ENCODE measurements at places on chromosomes 2 and 18.

GRCh38 chr18:58867281-58867961 lies 2.7 kb downstream of the ZNF532 start:
- no peak for DNase-seq

DNA sequence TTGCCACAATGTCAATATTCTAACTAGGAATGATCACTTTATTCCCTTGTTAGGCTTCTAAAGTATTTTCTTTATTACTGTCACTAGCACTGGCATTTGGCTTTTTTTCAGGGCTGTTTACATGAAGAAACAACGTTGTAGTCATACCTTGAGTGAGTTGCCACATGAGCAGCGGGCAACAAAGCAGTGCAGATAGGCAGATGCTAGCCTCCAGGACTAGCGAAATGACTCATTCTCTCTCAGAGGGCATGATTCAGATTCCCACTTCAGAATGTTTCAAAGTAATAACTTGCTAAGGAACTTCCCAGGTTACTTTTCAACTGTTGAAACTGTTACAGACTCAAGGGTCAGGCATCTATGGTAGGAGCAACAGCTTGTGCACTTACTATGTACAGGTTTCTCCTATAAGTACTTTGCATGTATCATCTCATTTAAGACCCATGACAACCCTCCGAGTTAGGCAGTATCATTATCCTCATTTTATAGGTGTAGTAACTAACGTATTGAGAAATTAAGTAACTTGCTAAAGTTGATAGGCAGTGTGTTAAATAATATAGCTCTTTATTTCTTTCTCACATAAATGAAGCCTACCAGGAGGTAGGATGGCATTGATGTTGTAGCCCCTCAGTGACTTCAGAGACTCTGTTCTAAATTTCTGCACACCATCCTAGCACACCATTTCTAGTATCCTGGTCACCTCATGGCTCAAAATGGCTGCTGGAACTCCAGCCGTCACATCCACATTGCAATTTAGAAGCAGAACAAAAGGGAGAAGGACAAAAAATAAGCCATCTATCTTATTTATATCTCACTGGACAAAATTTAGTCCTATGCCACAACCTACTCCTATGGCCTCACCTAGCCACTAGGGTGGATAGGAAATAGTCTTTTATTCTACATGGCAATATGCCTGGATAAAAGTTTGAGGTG lies 83.3 kb downstream of the ICOS start:
- no peak for DNase-seq

DNA sequence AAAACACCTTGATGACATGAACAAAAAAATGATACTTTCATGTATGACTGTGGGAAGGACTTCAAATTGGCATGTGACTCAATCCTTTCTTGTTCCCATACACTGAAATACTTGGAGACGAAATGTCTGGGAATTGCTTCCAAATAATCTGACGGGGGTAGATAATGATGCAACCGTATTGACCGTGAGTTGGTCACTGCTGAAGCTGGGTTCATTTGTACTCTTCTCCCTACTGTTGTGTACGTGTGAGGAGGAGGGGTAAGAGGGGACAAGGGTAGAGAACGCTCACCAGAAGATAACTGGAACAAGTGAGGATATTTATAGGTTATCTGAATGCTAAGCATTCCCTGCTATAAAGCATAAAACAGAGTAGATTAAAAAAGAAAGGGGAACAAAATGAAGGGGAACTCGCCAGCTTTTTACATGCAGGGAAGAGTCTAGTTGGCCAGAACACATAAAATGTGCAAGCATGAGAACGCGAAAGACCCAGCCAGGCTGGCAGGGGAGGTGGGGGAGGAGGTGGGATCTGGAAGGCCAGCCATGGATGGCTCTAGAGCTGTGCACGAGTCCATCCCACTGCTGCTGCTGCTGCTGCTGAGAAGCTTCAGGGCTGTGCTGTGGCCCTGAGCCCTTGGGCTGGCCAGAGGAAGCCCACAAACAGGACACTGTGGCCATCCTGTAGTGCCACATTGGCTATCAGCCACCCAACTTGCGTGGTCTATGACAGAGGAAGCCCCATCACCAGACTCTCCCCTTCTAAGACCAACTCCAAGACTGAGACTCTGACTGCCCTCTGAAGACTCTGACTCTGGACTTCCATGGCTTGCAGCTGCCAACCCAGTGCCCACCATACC lies 15.2 kb upstream of the CETN1 start:
- no peak for DNase-seq

DNA sequence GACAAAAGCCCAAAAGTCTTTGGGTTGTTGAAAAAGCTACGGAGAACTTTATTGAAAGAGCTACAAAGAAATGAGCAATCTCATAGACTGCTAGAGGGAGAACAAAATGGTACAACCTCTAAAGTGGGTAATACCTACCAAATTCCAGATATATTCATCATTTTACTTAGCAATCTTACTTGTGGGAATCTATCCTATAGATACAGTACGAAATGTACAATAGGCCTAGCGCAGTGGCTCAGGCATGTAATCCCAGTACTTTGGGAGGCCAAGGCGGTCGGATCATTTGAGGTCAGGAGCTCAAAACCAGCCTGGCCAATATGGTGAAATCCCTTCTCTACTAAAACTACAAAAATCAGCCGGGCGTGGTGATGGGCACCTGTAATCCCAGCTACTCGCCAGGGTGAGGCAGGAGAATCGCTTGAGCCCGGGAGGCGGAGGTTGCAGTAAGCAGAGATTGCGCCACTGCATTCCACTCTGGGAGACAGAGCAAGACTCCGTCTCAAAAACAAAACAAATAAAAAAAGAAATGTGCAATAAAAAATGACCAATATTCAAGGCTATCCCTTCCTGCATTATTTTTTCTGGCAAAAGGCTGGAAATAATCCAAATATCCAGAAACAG lies 10.1 kb downstream of the EXOC6B start:
- no peak for DNase-seq

- DNase-seq: no peak
Measured at GRCh38 chr2:99190548-99190947, 9.6 kb downstream of the MRPL30 start.

- DNase-seq: no peak
Measured at GRCh38 chr2:197997083-197997541, 192.7 kb downstream of the PLCL1 start.

DNA sequence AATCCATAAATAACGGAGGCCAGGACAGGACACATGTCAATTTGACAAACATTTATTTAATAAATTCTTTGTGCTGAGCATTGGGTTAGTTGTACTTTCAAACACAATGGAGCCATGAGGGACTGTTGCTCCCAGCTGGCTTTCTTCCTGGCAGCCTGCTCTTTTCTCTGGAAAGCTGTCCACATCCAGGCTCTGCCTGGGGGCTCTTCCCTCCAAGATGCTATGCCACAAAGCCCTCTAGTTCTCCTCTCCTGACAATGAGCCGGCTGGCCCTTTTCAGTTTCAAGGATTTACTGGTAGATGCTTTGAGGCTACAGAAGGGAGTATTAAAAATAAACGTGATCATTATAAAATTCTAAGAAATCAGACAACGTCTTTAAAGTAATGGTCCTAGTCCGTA lies 44.1 kb upstream of the SLC14A2 start:
- no peak for DNase-seq

- no peak for DNase-seq
Measured at GRCh38 chr18:31776093-31776492, 15.4 kb upstream of the SLC25A52 start.

DNA sequence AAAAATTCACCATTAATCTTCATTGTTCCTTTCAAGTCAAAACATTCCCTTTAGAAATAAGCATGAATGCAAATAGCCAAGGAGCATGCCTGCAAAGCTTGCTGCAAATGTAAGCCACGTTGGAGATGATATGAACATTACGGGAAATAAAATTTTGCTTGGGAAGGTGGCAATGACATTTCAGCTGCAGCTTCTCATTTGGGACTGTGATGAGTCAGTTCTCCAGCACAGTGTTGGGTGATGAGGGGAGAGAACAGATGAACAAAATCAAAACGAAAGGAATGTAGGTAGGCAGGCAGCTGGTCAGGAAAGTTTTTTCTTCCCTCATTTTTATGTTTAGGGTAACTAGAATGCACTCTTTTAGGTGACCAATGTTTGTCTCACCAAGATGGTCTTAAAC lies 65.3 kb upstream of the CHRNA1 start:
- no peak for DNase-seq

DNA sequence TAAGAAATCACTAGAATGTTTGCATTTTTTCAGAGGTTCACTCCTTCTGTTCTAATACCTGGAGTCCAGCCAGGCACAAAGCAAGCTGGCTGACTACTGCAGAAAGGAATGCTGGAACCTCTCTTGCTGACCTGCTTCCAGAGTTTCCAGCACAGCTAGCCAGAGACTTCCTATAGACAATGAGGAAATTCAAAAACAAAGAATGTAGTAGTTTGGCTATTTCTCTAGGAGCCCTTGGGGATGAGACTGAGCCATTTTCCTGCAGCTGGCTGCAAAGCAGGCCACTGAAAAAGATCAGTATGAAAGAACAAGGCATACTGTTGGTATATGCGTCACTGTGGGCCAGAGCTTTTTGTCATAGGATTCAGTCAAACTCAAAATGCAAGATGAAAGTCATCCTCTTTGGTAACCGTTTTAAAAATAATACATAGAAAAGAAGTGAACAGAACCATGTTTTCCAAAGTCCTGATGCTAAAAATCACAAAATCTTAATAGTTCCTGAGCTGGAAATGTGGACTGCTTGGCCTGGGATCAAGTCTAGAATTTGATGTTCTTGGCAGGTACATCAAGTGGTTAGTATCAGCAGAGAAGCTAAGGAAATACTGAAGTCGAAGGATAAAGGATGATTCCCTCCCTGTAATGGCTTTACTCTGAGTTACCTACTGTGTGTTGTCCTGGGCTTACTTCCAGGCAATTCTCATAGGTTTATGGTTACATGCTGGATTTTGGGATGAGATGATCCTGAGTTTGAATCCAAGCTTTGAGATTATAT lies 9.0 kb upstream of the DSEL start:
- peak; percentile 99 for DNase-seq

DNA sequence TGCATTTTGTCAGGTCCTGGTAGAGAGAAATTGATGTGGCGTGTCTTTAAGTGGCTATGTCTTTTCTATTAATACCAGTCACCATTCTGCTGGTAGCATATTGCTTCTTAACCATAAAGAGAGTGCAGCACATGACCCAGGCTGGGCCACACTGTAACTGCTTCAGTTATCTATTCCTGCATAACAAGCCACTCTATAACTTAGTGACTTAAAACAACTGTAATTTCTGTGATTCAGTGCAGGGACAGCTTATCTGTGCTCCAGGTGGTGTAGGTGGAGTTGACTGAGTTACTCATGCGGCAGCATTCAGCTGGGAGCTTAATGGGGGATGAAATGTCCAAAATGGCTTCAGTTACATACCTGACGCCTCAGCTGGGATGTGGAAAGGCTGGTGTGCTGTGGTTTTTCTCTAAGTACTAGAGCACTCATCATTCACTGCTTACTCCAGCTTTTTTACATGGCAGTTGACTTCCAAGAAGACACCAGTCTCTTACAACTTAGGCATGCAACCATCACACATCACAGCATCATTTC lies 742.4 kb downstream of the SATB2 start:
- DNase-seq: no peak

- DNase-seq: no peak
Measured at GRCh38 chr2:11872948-11873269, 126.5 kb downstream of the LPIN1 start.

DNA sequence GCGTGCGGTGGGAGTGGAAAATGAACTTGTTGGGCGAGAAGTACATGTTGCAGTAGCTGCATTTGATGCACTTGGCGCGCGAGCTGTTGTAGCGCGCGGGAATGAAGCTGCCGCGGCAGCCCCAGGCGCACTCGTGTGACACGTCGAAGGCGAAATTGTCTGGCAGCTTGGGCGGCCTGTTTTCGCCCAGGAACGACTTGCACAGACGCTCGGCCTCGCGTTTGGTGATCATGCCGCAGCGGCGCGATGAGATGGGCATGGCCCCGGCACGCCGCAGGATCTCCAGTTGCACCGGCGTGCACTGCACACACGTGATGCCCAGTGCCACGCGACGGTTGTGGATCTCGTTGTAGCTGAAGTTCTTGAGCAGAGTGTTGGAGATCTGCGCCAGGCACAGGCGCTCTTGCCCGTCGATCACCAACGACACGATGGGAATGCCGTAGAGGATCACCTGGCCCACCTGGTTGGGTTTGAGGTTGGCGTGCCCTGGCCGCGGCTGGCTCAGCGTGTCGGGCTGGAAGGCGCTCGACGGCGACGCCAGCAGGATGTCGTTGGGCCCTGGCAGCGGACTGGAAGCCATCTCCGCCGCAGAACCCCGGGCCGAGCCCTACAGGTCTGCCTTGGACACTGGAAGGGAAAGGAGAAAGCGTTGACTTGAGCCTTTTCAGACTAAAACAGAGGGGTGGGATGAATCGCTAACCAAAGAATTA lies 2.7 kb downstream of the SKOR2 start:
- DNase-seq: no peak

GRCh38 chr18:76963936-76964335 lies 141.6 kb downstream of the ZNF236 start:
- DNase-seq: no peak

- DNase-seq: no peak
Measured at GRCh38 chr2:20352581-20353216, 2.1 kb upstream of the PUM2 start.

DNA sequence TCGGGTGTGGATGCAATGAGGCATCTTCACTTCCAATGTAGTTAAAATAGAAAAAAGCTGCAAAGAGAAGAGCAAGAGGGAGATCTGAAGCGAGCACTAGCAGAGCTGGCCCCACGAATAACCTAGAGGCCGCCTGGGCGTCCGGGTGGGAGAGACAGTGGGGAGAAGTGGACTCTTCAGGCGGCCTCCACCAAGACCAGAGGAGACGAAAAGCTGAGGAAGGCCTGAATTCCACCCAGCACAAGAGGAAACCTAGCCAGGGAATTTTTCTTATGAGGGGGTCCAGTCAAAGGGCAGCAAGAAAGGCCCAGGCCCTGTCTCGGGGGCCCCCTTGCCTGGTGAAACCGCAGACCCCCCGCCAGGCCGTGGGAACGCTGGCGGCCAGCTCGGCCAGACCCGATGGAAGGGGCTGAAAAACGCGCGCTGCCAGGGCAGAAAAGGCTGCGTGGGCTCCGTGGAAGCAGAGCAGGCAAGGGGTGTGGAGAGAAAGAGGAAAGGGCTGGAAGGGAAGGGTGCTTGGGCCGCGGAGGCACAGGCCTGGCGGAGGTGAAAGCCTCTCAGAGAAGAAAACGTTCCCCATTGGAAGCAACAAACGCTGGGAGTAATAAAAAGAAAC lies 69.2 kb downstream of the KCTD1 start:
- no peak for DNase-seq

Data from fibroblast of skin of left quadriceps (primary cell).